ENCODE measurements at places on chromosomes 7 and 10. TPM values are rescaled to one million over a fixed set of nuclear protein-coding genes. Genes with fewer than 3 reads are reported as not detected.

The PRRT4 gene
- 7.6 TPM for total RNA-seq

The NEUROG3 gene
- not detected for total RNA-seq

The TFEC gene
- 4.7 TPM for total RNA-seq

The ANKRD1 gene
- total RNA-seq, result not detected

The LIPM gene
- total RNA-seq, result not detected

The SPDYE5 gene
- not detected for total RNA-seq

The WNT16 gene
- 7.4 TPM for total RNA-seq

The SLC18A2 gene
- total RNA-seq, result 11.5 TPM

The CFAP70 gene
- total RNA-seq, result 1.5 TPM

The GLCCI1 gene
- 9.1 TPM for total RNA-seq

The VOPP1 gene
- 26.3 TPM for total RNA-seq

The NPFFR1 gene
- total RNA-seq, result not detected

The PSAP gene
- 680 TPM for total RNA-seq

The CALML5 gene
- 102 TPM for total RNA-seq

The UNCX gene
- not detected for total RNA-seq

The TSPAN33 gene
- 2.7 TPM for total RNA-seq

The IFIT1B gene
- total RNA-seq, result not detected

The ENKUR gene
- not detected for total RNA-seq

The MARVELD1 gene
- total RNA-seq, result 24.1 TPM

The CAMK1D gene
- total RNA-seq, result 12.8 TPM

The KCP gene
- total RNA-seq, result 1.2 TPM

The SLC39A12 gene
- not detected for total RNA-seq

The DOCK4 gene
- 40.3 TPM for total RNA-seq

The CDCA7L gene
- total RNA-seq, result 44.0 TPM

The ST8SIA6 gene
- 1.2 TPM for total RNA-seq

The CRPPA gene
- total RNA-seq, result 1.2 TPM

The EEPD1 gene
- 9.8 TPM for total RNA-seq

The LIPK gene
- not detected for total RNA-seq

The ARPC1A gene
- total RNA-seq, result 106 TPM

The PRKAR2B gene
- total RNA-seq, result 16.5 TPM

The GPR37 gene
- 0.98 TPM for total RNA-seq

The CFAP43 gene
- total RNA-seq, result 0.25 TPM

The PTN gene
- total RNA-seq, result 48.4 TPM

The GPAM gene
- 6.9 TPM for total RNA-seq

The PRSS37 gene
- total RNA-seq, result not detected

The ZNF736 gene
- 11.3 TPM for total RNA-seq

The PRLHR gene
- 23.1 TPM for total RNA-seq

The SPDYE8 gene
- total RNA-seq, result not detected

The KAZALD1 gene
- total RNA-seq, result 4.2 TPM

The FFAR4 gene
- 1.5 TPM for total RNA-seq

The OR2A12 gene
- not detected for total RNA-seq

The ADAMTS14 gene
- total RNA-seq, result not detected

The NKX2-3 gene
- not detected for total RNA-seq
